ENCODE measurements at places on chromosomes 3 and 15.

- no peak for DNase-seq
Observed at GRCh38 chr3:73107215-73107614, 45.8 kb downstream of the EBLN2 start.

- no peak for DNase-seq
Observed at GRCh38 chr3:61066800-61067199, 184.5 kb downstream of the FHIT start.

- peak; percentile 29 for DNase-seq
Observed at GRCh38 chr3:39052583-39052982, 767 bp downstream of the WDR48 start.

- DNase-seq = no peak
Observed at GRCh38 chr3:72953325-72953956, 43.2 kb upstream of the PPP4R2 start.

GRCh38 chr3:142944342-142944741, 19.1 kb downstream of the PAQR9 start:
- peak; percentile 7 for DNase-seq

DNA sequence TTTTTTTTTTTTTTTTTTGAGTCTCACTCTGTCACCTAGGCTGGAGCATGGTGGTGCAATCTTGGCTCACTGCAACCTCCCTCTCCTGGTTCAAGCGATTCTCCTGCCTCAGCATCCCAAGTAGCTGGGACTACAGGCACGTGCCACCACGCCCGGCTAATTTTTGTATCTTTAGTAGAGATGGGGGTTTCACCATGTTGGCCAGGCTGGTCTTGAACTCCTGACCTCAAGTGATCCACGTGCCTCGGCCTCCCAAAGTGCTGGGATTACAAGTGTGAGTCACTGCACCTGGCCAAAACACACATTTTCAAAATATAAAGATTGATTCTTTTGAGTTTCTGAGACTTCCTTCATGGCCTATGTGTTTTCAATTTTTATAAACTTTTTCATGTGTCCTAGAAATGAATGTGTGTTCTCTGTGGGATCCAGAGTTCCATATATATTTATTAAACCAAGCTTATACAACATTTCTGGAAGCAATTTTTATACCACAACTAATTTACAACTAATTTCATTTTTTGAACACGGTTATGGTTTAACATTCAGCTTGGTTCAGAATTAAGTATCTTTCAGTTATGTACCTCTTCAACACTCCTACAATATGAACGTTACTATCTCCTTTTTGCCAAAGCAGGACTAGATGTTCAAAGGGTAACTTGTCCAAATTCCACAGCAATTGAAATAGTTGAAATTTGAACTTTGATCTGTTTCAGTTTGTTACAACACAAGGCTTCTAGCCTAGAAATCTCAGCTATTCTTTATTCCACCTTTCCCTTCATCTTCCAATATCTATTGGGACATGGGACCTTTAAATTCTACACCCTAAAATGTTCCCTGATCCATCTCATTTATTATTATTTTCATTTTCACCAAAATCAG, 1.5 kb downstream of the ACAD11 start:
- no peak for DNase-seq

DNA sequence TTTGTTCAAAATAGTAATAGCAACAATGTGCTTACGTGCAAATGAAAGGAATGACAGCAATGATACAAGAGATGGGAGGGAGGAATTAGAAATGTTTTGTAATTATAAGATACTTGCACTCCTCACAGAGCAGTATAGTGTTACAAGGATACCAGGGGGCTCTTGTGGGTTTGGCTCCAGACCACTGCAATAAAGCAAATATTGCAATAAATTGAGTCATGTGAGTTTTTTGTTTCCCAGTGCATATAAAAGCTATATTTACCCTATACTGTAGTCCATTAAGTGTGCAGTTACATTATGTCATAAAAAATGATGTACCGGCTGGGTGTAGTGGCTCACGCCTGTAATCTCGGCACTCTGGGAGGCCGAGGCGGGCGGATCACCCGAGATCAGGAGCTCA, 864.3 kb downstream of the NSUN3 start:
- no peak for DNase-seq

GRCh38 chr15:33080006-33080405, 114.5 kb downstream of the FMN1 start:
- no peak for DNase-seq

GRCh38 chr3:115280506-115280905, 133.4 kb upstream of the ZBTB20 start:
- no peak for DNase-seq

- DNase-seq = peak; percentile 82
Observed at GRCh38 chr3:101518421-101518871, 5.4 kb upstream of the SENP7 start.

- DNase-seq = no peak
Observed at GRCh38 chr3:71961891-71962290, 176.9 kb upstream of the PROK2 start.

DNA sequence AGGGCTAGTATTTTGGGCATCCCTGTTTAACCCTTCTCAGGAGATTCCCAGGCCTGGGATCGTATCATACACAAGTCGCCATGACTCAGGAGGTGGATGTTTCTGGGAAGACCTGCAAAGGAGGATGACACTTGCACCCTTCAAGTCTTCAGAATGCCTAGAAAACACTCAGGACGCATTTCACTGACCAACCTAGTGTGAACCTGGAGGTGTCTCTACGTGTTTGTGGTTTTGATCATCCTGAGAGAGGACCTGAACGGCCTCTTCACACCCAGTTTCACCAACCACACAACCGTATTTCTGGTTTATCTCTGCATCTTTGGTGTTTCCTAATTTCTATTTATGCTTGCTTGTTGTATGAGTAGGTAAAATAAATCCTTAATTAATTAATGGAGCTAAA, 2.8 kb upstream of the CLDND1 start:
- DNase-seq = peak; percentile 30
